ENCODE measurements at places on chromosomes 16 and 17.

DNA sequence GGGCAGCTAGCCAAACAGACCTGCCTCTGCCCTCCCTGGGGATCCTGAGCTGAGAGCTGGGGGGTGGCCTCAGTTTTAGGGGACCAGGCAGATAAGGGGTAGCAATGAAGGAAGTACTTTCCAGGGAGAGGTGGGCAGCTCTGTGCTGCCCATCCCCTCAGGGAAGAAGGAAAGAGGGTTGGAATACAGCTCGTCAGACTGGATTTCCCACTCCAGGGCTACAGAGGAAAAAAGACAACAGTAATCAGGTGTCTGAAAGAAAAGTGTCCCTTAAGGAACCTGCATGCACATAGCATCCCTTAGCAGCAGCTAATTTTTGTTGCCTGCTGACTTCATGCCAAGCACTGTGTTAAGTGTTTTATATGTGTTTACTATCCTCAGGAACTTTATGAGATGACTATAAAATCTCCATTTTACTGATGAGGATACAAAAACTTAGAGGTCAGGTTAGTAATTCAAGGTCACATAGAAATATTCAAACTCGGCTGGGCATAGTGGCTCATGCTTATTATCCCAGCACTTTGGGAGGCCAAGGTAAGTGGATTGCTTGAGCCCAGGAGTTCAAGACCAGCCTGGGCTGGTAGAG is 3.2 kb upstream of the MRPL58 start:
- DNase-seq: no peak

DNA sequence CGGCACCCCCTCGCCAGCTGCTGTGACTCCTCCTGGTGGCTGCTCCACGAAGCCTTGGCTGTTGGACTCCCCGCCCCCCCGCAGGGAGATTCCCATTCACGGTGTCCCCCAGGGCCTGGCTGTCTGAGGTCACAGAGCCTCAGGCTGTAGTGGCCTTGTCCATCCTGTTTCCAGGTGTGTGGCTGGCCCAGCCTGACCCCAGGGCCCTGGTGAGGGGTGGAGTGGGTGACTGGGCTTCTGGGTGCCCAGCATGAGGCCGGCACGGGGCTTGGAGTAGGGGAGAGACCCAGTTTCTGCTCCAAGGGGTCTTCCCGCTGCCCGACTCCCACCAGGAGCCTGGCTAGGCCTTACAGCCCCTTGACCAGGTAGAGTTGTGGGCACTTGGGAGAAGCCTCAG is 10.4 kb downstream of the PRSS27 start:
- no peak for DNase-seq

DNA sequence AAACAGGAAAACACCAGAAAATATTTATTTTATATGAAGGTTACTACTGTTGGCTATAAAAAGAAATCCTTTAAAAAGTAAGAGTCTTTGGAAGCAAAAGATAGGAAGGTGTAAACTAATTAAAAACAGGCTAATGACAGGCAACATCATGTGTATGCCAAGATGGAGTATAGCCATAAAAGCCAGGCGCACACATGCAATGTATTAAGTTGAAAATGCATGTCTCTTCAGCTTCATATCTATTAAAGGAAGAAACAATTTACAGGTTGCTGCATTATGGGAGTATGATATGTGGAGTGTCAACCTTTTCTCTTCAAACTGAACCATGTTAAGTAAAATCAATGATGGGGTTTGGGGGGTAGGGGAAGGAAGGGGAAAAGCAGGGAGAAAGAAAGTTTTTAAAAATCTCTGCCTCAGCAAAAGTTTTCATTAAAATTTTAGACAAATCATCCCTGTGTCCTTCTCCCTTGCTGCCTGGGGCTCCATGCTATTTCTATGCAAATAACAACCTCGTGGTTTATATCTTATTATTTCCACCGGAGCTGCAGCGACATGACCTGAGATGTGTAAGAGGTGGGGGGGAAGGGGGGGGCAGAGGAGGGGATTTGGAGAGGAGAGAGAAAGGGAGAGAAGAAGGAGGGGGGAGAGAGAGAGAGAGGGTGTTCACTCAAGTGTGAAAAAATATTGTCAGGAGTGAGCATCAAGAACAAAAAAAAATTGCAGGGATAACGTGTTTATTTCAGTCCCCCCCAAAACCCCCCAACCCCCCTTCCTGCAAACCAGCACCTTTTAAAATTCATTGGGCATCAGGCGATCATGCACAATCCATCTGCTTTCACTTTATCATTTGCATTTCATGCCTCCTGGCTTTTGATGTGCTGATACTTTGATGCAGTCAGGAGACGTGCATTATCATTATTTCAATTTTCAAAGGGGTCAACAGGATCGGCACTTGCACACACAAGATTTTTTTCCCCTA is 197.6 kb downstream of the AATF start:
- no peak for DNase-seq

GRCh38 chr16:84508502-84508901 is 4.0 kb upstream of the MEAK7 start:
- no peak for DNase-seq

DNA sequence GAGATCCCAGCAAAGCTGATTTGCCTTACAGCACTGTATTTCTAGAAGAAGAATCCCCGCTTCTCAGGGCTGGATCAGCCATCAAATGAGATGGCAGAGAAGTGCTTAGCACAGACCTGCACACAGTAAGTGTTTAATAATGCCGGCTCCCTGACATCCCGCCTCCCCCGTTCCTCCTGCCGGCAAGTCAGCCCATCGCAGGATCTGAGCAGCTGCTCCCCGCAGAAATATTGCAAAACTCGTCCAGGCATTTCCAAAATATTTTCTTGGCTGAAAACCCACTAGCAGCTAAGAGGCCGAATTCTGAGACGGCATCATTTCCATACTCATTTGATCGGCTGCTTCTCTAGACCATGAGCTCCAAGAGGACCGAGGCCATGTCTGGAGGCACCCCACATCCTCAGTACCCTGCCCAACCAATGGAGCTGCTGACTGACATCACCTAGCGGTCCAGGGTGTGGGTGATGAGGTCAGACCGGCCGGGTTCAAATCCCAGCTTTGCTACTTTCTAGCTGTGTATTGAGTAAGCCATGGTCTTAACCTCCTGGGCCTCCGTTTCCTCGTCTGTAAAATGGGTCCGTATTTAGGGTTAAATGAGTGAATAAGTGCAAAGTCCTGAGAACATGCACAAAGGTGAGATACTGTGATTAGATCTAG is 251.5 kb downstream of the KATNIP start:
- no peak for DNase-seq

Measured in stimulated activated CD4-positive, alpha-beta T cell treated with anti-CD3 and anti-CD28 coated beads, Interleukin-4, amount 100 ng/mL, for 4 hours (primary cell).